ENCODE measurements at places on chromosomes 3 and 15. TPM values are rescaled to one million over a fixed set of nuclear protein-coding genes. Genes with fewer than 3 reads are reported as not detected.

- DNase-seq = no peak
- no peaks in the 10 kb centered on the region for H3K36me3 ChIP-seq
Observed at GRCh38 chr15:88074386-88074785, 182.2 kb downstream of the NTRK3 start.

HRG gene
- 0.30 TPM for total RNA-seq

DNA sequence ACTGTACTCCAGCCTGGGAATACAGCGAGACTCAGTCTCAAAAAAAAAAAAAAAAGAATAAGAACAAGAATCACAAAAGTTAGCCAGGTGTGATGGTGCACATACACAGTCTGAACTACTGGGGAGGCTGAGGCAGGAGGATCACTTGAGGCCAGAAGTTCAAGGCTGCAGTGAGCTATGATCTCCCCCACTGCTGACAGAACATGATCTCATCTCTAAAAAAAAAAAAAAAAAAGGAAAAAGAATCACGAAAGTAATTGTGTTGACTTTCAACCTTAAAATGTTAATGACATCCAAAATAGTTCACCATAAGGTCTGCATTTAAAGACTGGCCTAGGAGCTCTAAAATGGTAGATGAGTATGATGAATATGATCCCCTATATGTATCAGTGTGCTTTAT lies 68.0 kb upstream of the MAP4 start:
- H3K36me3 ChIP-seq = no peaks in the 10 kb centered on the region
- H3K4me1 ChIP-seq = peaks cover 30% of the 10 kb centered on the region
- DNase-seq = no peak
- H3K4me3 ChIP-seq = no peak overlapping the region
- no peaks in the 10 kb centered on the region for H3K27me3 ChIP-seq

DNA sequence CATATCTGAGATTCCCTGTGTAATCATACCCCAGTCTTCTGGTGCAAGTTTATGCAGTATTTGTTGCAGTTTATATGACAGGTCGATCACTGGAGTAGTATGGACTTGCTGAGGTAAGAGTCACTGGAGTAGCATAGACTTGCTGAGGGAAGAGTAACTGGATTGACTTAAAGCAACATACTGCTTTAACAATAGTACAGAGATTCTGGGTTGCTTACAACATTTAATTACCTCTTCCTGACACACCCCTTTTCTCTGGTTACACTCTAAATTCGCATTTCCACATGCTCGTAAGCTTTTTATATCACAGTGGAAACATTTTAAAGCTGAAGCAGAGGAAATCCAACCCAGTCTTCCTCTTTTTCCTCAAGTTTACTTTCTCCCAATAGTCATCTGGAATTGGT lies 11.8 kb downstream of the AAGAB start:
- H3K27ac ChIP-seq = no peak overlapping the region
- peaks cover 38% of the 10 kb centered on the region for H3K4me1 ChIP-seq
- H3K36me3 ChIP-seq = peaks cover 9% of the 10 kb centered on the region
- H3K4me3 ChIP-seq = no peak overlapping the region
- no peak for DNase-seq

GRCh38 chr3:116226266-116226665 lies 219.0 kb downstream of the LSAMP start:
- no peaks in the 10 kb centered on the region for H3K4me1 ChIP-seq
- H3K27me3 ChIP-seq = no peaks in the 10 kb centered on the region
- H3K36me3 ChIP-seq = no peaks in the 10 kb centered on the region
- no peak overlapping the region for H3K27ac ChIP-seq
- H3K4me3 ChIP-seq = no peak overlapping the region

GRCh38 chr3:122365073-122365472 lies 18.0 kb downstream of the MIX23 start:
- H3K4me1 ChIP-seq = peaks cover 5% of the 10 kb centered on the region
- H3K27ac ChIP-seq = no peak overlapping the region
- H3K4me3 ChIP-seq = no peak overlapping the region
- peaks cover 68% of the 10 kb centered on the region for H3K36me3 ChIP-seq
- DNase-seq = no peak

NDN gene
- 8.2 TPM for total RNA-seq

CGGBP1 gene
- 46.6 TPM for total RNA-seq

- H3K36me3 ChIP-seq = no peaks in the 10 kb centered on the region
- no peak overlapping the region for H3K27ac ChIP-seq
- no peak for DNase-seq
- no peaks in the 10 kb centered on the region for H3K27me3 ChIP-seq
- H3K4me3 ChIP-seq = no peak overlapping the region
- peaks cover 3% of the 10 kb centered on the region for H3K4me1 ChIP-seq
Observed at GRCh38 chr3:160883373-160883772, 127.3 kb downstream of the PPM1L start.

GRCh38 chr15:92165001-92165346 lies 228.7 kb upstream of the ST8SIA2 start:
- no peaks in the 10 kb centered on the region for H3K4me1 ChIP-seq
- H3K36me3 ChIP-seq = peaks cover 19% of the 10 kb centered on the region
- no peak for DNase-seq
- no peak overlapping the region for H3K27ac ChIP-seq
- H3K4me3 ChIP-seq = no peak overlapping the region
- no peaks in the 10 kb centered on the region for H3K27me3 ChIP-seq

CYP19A1 gene
- 6.8 TPM for total RNA-seq

TMEM115 gene
- 78.3 TPM for total RNA-seq

DNA sequence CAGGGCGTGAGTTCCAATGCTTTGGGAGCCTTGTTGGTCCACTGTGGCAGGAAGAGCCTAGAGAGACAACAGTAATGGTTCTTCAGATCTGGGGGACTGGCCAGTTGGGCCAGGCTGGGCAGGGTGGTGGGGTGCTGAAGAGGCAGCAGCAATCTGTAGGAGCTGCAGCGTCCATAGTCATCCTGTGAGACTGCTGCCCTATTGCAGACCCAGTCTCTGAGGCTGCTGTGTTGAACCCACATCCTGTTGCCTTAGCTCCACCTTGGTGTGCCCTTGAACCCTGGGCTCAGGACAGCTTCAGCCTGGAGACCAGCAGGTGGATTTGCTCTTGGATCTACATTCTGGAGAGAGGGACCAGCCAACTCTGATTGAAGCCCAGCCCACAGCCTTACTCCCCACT lies 23.6 kb upstream of the ETV5 start:
- no peaks in the 10 kb centered on the region for H3K36me3 ChIP-seq
- H3K27me3 ChIP-seq = no peaks in the 10 kb centered on the region
- no peak overlapping the region for H3K4me3 ChIP-seq
- DNase-seq = no peak
- H3K4me1 ChIP-seq = no peaks in the 10 kb centered on the region

- peaks cover 9% of the 10 kb centered on the region for H3K27me3 ChIP-seq
- H3K4me1 ChIP-seq = no peaks in the 10 kb centered on the region
- no peak for DNase-seq
- H3K36me3 ChIP-seq = no peaks in the 10 kb centered on the region
- no peak overlapping the region for H3K4me3 ChIP-seq
Observed at GRCh38 chr15:93168910-93169309, 79.9 kb upstream of the RGMA start.

- DNase-seq = no peak
- no peaks in the 10 kb centered on the region for H3K27me3 ChIP-seq
- no peaks in the 10 kb centered on the region for H3K4me1 ChIP-seq
- no peak overlapping the region for H3K27ac ChIP-seq
Observed at GRCh38 chr3:122727294-122727693, 46.7 kb downstream of the PARP14 start.

TRIM42 gene
- total RNA-seq = not detected

DNA sequence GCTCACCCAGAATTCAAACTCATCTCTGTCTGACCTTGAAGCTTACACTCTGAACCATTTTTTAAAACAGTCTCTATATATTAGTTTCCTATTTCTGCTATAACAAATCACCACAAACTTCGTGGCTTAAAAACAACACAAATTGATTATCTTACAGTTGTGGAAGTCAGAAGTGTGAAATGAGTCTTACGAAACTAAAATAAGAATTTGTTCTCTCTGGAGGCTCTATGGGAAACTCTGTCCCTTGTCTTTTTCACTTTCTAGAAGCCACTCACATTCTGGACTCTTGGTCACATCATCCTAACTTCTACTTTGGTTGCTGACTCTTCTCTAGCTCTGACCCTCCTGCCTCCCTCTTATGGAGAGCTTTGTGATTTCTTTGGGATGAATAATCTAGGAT lies 429.3 kb upstream of the THBS1 start:
- H3K36me3 ChIP-seq = no peaks in the 10 kb centered on the region
- peaks cover 11% of the 10 kb centered on the region for H3K4me1 ChIP-seq
- H3K27ac ChIP-seq = no peak overlapping the region
- no peaks in the 10 kb centered on the region for H3K27me3 ChIP-seq
- no peak overlapping the region for H3K4me3 ChIP-seq

SLC12A1 gene
- not detected for total RNA-seq

GRCh38 chr3:52022323-52023100 lies 26.8 kb upstream of the RPL29 start:
- no peaks in the 10 kb centered on the region for H3K27me3 ChIP-seq
- no peak for DNase-seq
- H3K36me3 ChIP-seq = no peaks in the 10 kb centered on the region
- peak overlapping the region; percentile 22 for H3K27ac ChIP-seq
- no peak overlapping the region for H3K4me3 ChIP-seq
- peaks cover 10% of the 10 kb centered on the region for H3K4me1 ChIP-seq

CHRNB4 gene
- total RNA-seq = not detected

- no peak overlapping the region for H3K27ac ChIP-seq
- no peak for DNase-seq
- no peaks in the 10 kb centered on the region for H3K27me3 ChIP-seq
- no peaks in the 10 kb centered on the region for H3K36me3 ChIP-seq
- no peak overlapping the region for H3K4me3 ChIP-seq
Observed at GRCh38 chr15:67090297-67091070, 25.1 kb downstream of the SMAD3 start.

CPN2 gene
- not detected for total RNA-seq

DNA sequence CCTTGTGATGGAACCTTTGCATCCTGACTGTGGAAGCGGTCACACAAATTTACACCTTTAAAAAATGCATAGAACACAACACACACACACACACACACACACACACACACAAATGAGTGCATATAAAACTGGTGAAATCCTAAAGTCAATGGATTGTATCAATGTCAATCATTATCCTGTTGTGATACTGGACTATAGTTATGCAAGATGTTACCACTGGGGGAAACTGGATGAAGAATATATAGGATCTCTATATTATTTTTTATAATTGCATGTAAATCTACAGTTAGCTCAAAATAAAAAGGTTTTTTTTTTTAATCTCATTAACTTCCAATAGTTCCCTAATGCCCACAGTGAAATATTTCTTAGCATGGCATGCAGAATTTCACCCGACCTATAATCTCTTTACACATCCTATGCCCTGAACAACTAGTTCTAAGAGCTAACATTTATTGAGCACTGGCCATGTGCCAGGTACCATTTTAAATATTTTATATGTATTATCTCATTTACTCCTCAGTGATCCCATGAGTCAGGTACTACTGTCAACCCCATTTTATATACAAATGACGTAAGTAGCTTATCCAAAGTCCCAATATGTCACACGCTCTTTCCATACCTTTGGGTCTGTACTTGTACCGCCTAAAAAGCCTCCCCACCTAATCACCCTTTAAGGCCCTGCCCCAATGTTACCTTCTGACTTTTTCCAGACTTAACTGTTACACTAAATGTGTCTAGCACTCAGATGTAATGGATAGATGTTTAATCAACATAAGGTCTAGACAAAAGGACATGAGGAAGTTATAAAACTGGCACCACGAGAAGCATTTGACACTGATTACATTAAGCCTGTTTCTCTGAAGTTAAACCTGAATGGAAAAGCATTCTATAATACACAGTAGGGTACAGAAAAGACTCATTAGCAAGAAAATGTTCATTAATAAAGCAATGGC lies 5.5 kb downstream of the ABCC5 start:
- H3K27me3 ChIP-seq = no peaks in the 10 kb centered on the region
- peaks cover 10% of the 10 kb centered on the region for H3K36me3 ChIP-seq
- no peak for DNase-seq
- H3K27ac ChIP-seq = no peak overlapping the region

FETUB gene
- 16.0 TPM for total RNA-seq

DPPA2 gene
- not detected for total RNA-seq

- H3K27ac ChIP-seq = no peak overlapping the region
- no peaks in the 10 kb centered on the region for H3K36me3 ChIP-seq
- H3K27me3 ChIP-seq = peaks cover 3% of the 10 kb centered on the region
- DNase-seq = no peak
Observed at GRCh38 chr3:43874731-43875130, 184.0 kb downstream of the ABHD5 start.

DNA sequence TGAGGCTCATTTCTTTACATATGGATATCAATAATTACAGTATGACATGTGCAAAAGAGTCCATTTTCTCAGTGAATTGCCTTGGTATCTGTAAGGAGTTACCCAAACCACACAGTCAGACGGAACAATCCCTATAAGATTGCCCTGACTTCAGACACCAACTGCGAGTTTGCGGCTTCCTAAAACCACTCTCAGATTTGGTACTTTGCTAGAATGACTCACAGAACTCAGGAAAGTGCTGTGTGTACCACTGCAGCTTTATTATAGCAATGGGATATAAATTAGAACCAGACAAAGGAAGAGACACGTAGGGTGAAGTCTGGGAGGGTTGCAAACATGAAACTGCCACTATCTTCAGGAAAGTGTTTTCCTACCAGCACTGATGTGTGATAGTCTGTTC lies 45.8 kb upstream of the ATP13A3 start:
- no peaks in the 10 kb centered on the region for H3K27me3 ChIP-seq
- DNase-seq = no peak
- no peak overlapping the region for H3K4me3 ChIP-seq
- H3K36me3 ChIP-seq = no peaks in the 10 kb centered on the region
- no peak overlapping the region for H3K27ac ChIP-seq
- peaks cover 6% of the 10 kb centered on the region for H3K4me1 ChIP-seq

DNA sequence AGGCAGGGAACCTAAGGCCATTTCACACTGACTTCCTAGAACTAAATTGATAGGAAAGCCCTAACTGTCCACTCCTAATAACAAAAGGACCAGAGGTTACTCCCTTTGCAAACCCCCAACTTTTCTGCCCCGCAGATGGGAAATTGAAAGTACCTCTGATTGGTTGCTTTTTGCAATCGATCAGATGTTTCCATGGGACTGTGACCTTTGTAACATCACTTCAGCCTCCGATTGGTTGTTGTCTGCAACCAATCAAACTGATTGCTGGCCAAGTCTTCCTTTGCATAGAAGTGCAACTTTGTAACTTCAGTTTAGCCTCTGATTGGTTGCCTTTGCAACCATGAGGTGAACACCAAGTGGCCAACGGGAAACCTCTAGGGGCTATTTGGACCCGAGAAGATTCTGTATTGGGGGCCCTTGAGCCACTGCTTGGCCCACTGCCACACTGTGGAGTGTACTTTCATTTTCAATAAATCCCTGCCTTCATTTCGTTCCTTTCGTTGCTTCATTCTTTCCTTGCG lies 11.3 kb upstream of the KNL1 start:
- no peaks in the 10 kb centered on the region for H3K36me3 ChIP-seq
- H3K27me3 ChIP-seq = no peaks in the 10 kb centered on the region
- H3K4me1 ChIP-seq = no peaks in the 10 kb centered on the region
- no peak overlapping the region for H3K27ac ChIP-seq
- H3K4me3 ChIP-seq = peak overlapping the region; percentile 31

Measured in suprapubic skin (tissue), 4 donors.